Cerebellar nuclear complex (tissue), 1 donor: ENCODE measurements at places on chromosomes 13 and 19.

GRCh38 chr13:99968521-99969452 lies 2.8 kb downstream of the ZIC5 start:
- no peak for DNase-seq

DNA sequence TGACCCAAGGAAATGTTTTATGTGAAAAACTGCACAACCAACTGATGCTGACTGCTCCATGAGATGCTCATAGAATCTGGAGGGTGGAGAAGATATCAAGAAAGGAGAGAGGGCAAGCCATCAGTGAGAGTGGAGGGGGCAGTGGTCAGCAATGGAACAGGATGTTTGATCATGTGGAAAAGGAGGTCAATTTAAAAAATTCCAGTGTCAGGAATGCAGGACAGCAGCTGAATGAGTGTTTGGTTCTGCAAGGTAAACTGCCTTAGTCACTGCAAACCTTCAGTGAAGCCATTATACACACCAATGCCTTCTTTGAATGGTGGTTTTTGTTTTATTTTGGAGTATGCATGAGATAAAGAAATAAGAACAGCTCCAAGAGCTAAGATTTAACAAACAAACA lies 121.5 kb downstream of the FGF14 start:
- no peak for DNase-seq

- DNase-seq, result no peak
Measured at GRCh38 chr19:1859331-1859781, 4.0 kb downstream of the KLF16 start.

DNA sequence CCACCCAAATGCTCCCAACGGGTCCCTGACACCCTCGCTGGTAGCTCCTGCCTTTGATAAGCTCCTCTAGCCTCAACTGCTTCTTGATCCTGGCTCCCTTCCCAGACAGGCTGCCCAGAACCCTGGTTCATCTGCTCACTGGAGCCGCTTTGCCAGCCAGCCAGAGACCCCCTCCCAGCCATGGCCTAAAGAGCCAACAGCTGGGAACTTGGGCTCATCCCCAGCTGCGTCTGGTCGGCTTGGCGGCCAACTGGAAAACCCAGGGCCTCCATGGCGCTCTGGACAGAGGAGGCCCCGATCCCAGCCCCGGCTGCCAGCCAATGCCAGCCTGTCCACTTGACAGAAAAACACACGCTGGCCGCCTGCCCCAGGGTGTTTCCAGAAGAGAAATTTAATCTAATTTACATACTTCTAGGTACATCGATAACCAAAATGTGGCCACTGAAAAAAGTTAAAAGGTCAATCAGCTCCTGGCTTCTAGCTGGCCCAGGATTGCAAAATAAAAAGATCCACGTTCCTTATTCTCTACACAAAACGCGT lies 3.0 kb upstream of the AKAP8L start:
- no peak for DNase-seq

DNA sequence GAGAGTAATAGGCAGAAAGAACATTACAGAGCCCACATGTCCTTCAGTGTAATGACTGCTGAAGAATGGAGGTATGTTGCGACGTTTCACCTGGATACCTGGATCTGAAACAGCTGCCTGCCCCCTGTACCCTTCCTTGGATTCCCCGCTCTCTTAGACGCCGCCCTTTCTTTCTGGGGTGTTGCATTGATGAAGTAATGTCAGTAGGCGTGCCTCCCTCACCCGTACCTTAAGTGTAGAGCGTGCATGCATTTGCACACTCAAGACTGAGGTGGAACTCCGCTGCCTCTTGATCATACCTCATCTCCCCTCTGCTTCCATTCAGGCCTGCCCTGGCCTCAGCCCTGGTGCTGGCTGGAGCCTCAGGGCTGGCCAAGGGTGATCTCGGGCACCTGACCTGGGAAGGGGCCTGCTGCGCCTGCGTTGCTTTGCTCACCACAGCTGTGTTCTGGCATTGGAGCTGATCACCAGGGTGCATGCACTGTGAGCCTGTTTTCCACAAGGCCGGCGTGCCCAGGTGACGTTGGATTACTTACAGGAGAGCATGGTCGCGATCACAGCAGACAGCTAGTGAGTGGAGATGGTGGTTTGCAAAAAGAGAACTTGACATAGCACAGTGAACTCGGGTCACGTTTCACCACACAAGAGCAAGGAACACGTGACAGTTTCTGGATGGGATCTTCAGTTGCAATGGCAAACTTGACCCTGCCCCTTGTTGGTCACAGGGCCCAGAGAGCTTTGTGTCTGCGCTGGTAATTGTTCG lies 99.0 kb downstream of the ARHGEF7 start:
- no peak for DNase-seq

GRCh38 chr13:45921162-45921736 lies 69.7 kb upstream of the SIAH3 start:
- no peak for DNase-seq

DNA sequence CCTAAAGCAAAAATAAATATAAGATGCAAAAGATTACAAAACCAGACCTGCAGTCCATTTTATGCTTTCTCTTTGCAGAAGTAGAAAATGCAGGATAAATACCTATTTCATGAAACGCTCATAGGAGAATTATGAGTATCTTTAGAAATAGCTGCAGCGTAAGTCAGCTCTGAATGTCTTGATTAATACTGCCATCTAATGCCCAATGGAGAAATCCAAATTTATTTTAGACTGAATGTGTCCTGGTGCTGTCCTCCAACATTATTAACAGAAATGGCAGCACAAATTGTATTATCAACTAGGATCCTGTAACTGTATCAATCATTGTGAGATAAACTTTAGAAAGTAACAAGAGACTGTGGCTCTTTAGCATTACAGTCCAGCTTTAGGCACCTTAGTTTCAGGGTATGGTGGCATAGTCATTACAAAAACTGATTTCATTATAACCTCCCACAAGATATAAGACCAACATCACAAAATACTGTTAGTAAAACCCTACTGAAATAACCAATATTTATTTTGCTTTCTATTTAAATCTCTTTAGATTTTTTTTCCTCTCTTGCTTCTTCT lies 162.1 kb upstream of the MIR17HG start:
- no peak for DNase-seq

DNA sequence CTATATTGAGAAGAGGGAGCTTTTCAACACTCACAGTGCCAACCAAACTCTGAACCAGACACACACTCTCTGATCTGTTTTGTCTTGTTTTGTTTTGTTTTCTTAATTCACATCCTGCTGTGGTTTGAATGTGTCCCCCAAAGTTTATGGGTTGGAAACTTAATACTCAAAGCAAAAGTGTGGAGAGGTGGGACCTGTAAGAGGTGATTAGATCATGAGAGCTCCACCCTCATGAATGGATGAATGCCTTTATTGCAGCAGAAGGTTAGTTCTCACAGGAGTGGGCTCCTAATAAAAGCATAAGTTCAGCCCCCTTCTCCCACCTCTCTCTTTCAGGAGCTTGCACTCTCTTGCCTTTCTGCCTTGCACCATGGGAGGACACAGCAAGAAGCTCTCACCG lies 957.1 kb downstream of the PCDH9 start:
- DNase-seq, result no peak

GRCh38 chr13:23980160-23980551 lies 82.9 kb upstream of the C1QTNF9B start:
- DNase-seq, result no peak

DNA sequence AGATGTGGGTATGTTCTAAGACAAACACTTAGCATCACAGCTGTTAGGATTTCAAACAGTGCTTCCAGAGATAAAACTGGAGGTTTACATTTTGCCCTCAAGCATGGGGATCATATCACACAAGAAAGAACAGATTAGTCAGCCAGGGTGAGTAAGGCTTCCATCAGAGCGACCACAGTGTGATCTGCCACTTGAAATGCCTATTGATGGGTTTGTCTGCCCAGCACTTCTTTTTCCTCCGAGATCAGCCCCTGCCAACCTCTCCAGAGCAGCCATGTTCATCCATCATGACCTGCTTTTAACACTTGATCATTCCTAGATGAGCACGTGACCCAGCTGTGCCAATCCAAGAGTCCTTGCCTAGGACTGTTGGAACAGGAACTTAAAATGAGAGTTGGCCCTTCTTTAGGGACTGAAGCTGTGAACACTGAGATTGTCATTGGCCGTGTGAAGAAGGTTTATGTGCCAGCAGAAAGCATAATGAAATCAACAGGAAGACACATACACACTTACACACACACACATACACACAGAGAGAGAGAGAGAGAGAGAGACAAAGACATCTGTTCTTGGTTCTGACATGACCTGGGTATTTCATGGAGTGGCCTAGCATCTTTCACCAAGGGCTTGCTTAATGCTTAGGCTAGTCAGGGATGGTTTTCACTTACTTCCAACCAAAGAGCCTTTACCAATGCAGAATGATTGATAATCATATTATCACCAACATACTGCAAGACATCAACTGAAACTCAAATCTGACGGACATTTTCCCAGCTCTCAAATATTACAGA lies 5.2 kb upstream of the CEBPG start:
- DNase-seq, result no peak
